ENCODE measurements at places on chromosomes 6 and 20.

- no peak for DNase-seq
These were observed 68.2 kb downstream of the SEL1L2 start for GRCh38 chr20:13922241-13922640.

DNA sequence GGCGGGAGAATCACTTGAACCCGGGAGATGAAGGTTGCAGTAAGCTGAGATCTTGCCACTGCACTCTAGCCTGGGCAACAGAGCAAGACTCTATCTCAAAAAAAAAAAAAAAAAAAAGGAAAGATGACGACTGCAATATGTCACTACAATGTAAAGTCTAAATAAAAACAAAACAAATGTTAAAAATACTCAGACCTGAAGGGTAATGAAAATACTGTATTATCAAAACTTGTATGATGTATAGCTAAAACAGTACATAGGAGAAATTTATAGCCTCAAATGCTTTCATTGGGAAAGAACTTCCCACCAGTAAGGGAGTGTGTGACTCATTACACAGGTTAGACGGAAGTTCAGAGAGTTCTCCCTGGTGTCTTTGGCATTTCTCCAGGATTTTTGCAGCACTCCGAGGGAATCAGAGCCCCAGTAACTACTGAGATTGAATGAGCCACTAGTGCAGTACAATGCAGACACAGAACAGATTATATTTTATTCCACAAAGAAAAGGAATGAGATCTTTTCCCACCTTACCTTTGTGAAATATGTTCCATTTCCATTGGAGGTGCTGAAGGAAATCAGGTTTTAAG lies 12.5 kb upstream of the RALGAPB start:
- peak; percentile 54 for DNase-seq

- DNase-seq: no peak
These were observed 156.2 kb upstream of the THBS2 start for GRCh38 chr6:169409742-169410312.

- no peak for DNase-seq
These were observed 5.9 kb upstream of the SERINC3 start for GRCh38 chr20:44527716-44528199.

DNA sequence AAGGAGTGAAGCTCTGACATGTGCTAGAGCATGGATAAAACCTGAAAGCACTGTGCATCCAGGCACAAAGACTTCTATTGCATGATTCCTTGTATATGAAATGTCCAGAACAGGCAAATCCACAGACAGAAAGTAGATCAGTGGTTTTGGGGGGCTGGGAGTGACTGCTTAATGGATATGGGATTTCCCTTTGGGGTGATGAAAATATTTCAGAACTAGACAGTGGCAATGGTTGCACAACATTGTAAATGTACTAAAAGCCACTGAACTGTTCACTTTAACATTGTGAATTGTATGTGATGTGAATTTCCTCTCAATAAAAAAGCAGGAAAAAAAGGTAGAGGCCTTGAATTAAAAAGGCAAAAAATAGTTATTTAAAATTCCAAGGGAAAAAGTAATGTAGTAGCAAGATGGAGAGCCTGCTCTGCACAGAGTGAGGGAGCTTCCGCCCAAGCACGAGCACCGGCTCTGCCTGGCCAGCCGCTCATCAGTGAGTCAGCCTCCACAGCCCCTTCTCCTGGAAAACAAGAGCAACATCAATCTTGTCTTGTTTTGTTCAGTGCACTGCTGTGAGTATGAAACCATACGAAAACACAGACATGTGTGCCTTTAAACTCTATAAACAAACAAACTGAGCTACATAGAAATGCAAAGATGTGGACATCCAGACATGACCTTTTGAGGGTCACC lies 74.6 kb upstream of the THBS2 start:
- DNase-seq: no peak

DNA sequence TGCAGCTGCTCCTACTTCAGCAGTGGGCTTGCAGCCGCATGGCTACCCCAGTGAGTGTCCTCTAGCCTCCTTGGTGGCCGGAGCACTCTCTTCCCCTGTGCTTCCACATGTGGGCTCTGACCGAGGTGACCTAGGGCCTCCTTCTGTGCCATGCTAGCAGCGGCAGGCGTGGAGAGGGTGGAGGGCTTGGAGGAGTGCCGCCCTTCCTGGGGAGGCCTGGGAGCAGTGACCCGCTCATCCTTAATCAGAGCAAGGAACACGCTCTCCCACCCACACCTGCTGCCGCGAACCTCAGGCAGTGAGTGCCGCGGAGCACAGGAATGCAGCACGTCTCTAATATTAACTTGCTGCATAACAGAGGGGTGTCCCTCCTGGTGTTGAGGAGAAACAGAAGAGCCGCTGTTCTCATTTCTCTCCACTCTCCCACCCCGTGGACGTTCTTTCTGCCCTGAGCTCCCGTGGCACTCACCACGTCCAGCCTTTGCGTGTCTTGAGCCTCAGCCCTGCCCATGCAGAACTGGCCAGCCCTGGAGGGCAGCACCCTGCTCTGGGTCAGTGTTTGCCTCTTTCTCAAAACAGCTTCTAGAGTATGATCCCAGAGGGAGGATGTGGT lies 31.9 kb downstream of the DUSP22 start:
- no peak for DNase-seq

Measured in COR-L47 (cell line).